ENCODE measurements at places on chromosomes 2 and 18.

DNA sequence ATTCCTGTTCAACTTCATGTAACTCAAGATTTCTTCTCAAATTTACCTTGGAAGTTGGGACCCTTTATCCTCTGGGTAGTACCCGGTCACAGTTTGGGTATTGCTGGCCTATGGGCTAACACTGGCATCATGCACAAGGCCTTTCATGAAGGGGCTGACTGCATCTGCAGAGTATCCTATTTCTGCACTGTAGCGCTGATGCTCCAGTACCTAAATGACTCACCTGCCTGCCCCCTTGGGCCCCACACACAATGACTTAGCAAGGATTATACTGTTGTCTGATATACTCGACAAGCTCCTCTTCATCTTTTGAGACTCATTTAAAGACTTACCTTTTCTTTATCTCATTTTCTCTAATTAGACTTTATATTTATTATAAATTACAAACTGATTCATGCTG, 39.9 kb downstream of the DNAH6 start:
- no peak for DNase-seq

- peak; percentile 8 for DNase-seq
These were observed 515.8 kb downstream of the GALR1 start for GRCh38 chr18:77765468-77765867.

GRCh38 chr2:119229716-119230115, 6.1 kb downstream of the STEAP3 start:
- no peak for DNase-seq

DNA sequence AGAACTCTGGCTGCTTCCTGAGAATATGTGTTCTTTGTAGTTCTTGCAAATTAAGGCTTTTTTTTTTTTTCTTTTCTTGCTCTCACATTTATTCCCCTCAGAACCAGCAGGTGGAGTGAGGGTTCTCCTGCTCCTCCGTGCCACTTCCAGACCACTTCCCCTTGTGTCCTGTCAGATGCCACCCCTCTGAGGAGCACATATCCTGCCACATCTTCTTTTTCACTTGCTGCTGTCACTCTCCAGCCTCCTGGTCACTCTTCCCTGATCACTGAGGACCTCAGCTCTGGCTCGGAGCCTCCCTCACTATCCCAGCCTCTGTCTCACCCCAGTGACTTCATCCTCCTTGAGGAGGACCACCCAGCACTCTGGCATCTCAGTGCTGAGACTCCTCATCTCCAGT, 100.5 kb downstream of the TACR1 start:
- no peak for DNase-seq

- no peak for DNase-seq
These were observed 51.5 kb downstream of the HAUS1 start for GRCh38 chr18:46155641-46156051.

DNA sequence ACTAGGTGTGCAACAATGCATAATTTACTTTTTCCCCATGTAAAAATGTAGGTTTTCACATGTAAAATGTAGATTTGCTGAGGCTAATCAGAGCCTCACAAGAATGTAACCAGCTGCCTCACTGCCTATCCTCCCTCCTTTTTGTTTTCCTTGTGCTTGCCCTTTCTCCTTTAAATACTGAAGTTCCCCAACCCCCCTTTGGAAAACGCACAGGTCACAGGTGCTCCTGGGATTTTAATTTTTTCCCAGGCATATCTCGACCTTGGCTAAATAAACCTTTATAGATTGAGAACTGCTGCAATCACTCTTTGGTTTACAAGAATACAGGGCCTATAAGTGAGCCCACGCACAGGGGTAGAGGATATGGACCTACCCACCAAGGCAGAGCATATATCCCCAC, 77.2 kb upstream of the TTN start:
- no peak for DNase-seq

- DNase-seq: no peak
These were observed 244.5 kb downstream of the MEIS1 start for GRCh38 chr2:66679442-66679841.

DNA sequence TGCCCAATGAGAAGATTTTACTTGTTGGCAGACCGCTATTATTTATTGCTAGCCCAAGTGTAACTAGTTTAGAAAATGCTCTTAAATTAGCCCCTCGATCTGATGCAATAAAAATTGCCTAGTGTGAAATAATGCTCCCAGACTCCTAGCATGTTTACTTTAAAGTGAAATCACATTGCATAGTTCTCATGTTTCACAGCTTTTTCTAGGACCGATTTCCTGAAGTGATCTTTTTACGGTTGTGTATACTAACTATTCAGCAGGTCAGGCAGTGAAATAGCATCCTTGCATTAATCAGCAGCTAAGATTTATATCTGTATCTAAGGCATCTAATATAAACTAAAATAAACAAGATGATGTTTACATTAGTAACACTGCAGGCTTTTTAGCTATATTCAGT, 52.4 kb downstream of the PMS1 start:
- DNase-seq: no peak

- no peak for DNase-seq
These were observed 10.9 kb downstream of the APCDD1 start for GRCh38 chr18:10465174-10465939.

GRCh38 chr2:62631160-62632085, 74.1 kb upstream of the EHBP1 start:
- no peak for DNase-seq

- DNase-seq: no peak
These were observed 2055.1 kb upstream of the CELF4 start for GRCh38 chr18:39620551-39621168.

- DNase-seq: no peak
These were observed 3.9 kb upstream of the ETAA1 start for GRCh38 chr2:67393237-67393636.

- no peak for DNase-seq
These were observed 55.1 kb upstream of the LYPD1 start for GRCh38 chr2:132725148-132725547.

DNA sequence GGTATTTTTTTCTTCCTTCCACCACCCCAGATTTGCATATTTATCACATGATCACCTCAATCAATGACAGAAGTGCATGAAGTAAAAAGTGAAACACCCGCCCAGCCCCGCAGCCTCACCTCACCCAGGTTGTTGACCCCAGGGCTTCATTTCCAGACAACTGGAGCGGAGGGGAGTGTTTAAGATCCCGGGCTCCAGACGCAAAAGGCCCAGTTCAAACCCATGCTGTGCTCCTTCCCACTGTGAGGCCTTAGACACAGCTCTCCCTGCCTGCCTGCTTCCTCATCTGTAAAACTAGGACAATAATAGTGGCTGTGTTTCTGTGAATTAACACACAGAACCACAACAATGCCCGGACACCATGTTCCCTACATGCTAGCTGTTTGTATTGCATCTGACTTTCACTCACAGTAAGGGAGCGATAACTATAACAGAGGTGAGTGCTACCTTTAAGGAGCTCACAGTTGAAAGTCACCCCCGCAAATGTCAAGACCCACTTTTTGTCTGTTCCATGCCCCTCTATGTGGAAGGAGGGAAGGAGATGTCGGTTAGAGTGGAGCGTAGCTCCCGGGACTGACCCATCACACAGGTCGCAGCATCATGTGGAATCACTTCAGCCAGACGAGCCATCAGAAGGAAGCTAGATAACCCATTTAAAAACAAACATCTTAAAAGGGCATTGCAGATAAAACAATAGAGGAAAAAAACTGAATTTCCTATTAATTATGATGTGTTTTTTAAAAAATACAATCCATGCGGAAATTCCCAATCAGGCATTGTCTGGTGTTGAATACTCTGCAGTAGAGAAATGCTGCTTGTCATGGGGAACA, 77.5 kb upstream of the DAPL1 start:
- no peak for DNase-seq

GRCh38 chr2:69376403-69376802, 10.6 kb downstream of the GFPT1 start:
- DNase-seq: no peak

GRCh38 chr18:22558945-22559385, 141.2 kb upstream of the CTAGE1 start:
- DNase-seq: no peak

DNA sequence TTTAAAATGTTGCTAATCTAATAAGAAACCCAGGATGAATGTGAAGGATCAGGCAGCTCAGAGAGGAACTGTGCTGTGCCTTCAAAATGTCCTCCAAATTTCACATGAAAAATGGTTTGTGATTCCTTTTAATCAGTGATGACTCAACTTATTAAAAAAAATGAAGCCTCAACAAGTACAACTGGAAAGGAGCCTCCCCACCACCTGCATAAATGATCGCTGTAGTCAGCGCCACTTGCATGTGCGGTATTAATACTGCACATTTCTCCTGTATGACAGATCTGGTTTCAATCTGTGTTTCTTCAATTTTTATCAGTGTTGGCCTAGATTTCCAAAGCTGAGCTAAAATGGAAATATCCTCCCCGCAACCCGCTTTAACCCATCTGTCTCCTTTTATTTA, 115.0 kb upstream of the TMEM200C start:
- no peak for DNase-seq

- DNase-seq: no peak
These were observed 256.4 kb downstream of the SP3 start for GRCh38 chr2:173708806-173709205.

DNA sequence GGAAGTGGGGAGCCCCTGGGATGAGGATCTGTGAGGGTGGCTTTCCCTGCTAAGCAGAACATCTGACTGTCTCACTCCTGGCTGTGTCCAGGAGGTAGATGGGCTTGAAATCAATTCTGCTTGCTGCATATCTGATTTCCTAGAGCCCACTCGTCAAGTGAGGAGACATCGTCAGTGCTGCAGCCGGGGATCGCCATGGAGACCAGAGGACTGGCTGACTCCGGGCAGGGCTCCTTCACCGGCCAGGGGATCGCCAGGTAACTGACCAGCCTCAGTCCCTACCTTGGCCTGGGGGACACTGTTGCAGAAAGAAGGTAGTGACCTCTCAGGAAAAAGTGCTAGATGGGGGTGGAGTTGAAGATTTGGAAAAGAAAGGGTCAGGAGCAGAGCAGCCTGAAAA, 31.3 kb downstream of the CNGA3 start:
- no peak for DNase-seq

- DNase-seq: no peak
These were observed 143.2 kb upstream of the TWIST2 start for GRCh38 chr2:238704471-238705225.

- no peak for DNase-seq
These were observed 783.3 kb downstream of the PLCL1 start for GRCh38 chr2:198587741-198588140.

GRCh38 chr2:131431336-131431735, 44.6 kb upstream of the TUBA3D start:
- DNase-seq: no peak

DNA sequence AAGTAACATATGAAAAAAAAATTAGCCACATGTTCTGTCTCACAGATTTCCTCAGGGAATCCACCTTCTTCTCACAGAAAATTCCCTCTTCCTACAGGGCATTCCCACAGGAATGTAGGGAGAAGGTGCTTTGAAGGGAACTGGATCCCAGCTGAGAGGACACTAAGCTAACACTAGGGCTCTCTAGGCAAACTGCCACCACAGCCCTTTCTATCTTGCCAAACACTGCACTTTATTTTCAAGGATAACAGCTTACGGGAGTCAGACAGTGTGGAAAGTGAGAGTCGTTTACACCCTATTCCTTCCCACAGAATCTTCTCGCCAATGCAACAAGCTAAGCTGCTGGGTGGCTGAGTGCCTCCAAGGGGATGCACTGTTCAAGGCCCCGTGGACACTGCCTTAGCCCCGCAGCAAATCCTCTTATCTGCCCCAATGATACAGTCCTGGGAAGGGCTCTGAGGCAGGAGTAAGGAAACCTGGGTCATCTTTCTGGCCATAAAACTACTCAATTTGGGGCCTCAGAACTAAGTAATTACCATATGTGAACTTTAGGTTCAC, 76.9 kb downstream of the CCDC93 start:
- no peak for DNase-seq
